Fibroblast of villous mesenchyme (primary cell): ENCODE measurements at places on chromosomes 5 and 9. TPM values are rescaled to one million over a fixed set of nuclear protein-coding genes. Genes with fewer than 3 reads are reported as not detected.

DNA sequence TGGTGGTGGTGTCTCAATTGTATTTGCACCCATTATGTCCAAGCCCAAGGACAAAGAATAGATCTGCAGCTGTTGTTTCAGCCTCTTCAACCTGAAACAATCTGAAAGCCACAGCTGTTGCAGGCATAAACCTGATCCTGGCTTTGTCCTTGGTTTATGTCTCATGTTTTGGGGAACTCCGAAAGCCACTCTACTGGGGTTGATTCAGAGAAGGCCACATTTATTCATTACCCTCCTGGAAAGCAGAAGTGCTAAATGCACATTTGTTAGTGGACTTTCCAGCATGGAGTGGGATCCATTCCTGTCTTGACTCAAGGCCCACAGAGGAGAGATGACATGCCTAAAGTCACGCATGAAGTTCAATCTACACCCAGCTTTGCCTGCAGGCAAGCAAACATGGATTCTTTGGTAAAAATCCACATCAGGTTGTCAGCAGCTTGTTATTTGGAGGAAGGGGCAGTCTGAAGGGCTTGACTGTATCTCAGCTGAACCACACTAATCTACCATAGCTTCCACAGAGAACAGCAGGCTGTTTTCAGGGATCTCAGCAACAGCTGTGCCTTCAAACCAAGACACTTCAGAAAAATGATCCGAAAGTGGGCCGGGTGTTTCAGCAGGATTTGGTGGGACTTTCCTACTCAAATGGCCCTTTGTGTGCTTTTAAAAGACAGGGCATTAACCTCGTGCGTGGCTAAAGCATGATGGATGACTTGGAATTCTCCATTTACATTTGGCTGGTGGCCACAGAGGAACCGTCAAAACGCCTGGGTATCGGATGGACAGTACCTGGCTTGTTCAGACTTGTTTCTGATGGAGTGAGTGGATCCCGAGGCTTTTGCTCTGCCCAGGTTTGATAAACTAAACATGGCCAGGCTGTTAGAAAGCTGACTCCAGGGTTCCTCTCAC is 36.2 kb upstream of the ADAM19 start:
- DNase-seq = no peak

DNA sequence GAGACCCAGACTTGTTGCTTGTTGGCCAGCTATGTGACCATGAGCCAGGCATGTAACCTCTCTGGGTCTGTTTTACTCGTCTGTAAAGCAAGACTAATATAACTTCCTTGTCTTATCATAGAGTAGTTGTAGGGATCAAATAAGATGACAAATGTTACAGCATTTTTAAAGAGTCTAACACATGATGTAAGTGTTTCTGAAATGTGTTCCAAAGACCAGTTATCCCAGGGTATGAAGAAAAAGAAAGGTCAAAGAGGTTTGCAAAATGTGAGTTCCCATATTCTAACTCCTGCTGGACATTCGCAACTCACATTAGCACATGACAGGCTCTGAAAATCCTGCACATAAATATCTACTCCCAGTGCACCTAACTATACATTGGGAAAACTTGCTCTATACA is 28.5 kb upstream of the MATR3 start:
- peak; percentile 45 for DNase-seq

DNA sequence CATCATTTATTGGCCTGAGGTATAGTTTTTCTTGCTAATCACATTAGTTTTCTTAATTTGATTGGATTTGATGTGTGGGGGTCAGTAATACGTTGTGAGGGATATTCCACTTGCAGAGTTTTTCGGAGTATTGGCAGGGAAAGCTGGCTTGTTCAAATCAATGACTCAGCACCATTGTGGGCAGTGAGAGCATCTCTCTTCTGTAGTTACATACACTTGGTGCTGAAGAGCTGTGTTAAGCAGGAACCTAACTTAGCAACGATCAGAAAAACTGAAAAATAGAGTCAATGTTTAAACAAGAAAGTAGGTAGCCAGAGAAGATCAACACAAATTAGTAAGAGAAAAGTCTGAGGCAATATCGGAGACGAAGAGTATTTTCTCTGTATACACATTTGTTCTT is 344.6 kb upstream of the EDIL3 start:
- no peak for DNase-seq

DNA sequence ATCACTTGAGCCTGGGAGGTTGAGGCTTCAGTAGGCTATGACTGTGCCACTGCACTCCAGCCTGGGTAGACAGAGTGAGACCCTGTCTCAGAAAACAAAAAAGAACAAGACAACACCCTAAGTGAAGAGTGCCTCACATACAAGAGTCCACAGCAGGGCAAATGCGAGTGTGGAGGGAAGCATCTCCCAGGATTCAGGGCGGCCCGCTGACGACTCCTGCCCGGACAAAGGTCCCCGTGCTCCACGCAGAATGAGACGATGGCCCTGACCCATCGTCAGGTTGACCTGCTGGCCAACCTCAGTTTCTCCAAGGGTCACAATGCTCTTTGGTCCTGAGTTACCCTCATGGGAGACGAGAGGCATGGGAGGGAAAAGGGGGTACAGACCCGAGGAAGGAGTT is 18.3 kb downstream of the MRNIP start:
- no peak for DNase-seq

- DNase-seq = no peak
Observed at GRCh38 chr5:169182797-169183196, 118.1 kb downstream of the SLIT3 start.

GRCh38 chr9:92292338-92293074 is 991 bp downstream of the IARS1 start:
- DNase-seq = peak; percentile 29

- no peak for DNase-seq
Observed at GRCh38 chr5:169408731-169409130, 107.8 kb upstream of the SLIT3 start.

GRCh38 chr9:93810028-93810971 is 144.9 kb downstream of the BARX1 start:
- no peak for DNase-seq

DNA sequence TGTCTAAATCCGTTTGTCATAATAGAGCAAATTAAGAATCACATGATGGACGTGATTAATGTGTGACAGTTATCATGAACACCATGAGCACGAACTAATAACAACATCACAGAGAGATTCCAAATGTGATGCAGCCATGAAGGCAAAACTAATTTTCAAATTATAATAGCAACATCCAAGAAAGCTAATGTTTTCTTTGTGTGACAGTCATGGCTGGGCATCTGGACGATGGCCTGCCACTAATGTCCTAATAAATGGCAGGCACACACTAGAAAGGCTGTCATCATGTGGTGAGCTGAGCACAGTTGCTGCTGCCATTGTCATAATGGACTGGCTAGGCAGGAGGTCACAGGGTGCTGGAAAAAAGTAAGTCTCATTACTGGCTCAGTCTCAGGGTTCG is 280.0 kb upstream of the EFNA5 start:
- no peak for DNase-seq

- DNase-seq = peak; percentile 42
Observed at GRCh38 chr9:71819115-71819739, 50.9 kb upstream of the CEMIP2 start.

- DNase-seq = no peak
Observed at GRCh38 chr9:83792746-83793145, 24.8 kb downstream of the GKAP1 start.

DNA sequence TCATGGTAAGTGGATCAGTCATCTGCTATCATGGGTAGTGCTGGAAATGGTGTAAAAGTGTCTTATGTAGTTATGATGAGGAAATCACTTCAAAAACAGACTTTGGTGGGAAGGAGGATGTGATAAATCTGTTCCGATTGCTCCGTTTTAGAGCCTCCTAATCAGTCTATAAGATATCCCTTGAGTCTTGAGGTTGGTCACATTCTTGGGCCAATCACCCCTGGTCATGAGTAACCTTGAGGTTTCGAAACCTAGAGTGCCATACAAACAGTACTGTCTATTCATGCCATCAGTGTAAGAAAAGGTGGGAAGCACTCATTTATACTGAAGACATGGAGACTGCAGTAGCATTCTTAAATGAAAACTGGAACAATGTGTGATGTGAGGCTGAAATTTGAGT is 45.8 kb downstream of the LRRTM2 start:
- DNase-seq = peak; percentile 86

- DNase-seq = no peak
Observed at GRCh38 chr9:37026931-37027581, 7.0 kb downstream of the PAX5 start.

DNA sequence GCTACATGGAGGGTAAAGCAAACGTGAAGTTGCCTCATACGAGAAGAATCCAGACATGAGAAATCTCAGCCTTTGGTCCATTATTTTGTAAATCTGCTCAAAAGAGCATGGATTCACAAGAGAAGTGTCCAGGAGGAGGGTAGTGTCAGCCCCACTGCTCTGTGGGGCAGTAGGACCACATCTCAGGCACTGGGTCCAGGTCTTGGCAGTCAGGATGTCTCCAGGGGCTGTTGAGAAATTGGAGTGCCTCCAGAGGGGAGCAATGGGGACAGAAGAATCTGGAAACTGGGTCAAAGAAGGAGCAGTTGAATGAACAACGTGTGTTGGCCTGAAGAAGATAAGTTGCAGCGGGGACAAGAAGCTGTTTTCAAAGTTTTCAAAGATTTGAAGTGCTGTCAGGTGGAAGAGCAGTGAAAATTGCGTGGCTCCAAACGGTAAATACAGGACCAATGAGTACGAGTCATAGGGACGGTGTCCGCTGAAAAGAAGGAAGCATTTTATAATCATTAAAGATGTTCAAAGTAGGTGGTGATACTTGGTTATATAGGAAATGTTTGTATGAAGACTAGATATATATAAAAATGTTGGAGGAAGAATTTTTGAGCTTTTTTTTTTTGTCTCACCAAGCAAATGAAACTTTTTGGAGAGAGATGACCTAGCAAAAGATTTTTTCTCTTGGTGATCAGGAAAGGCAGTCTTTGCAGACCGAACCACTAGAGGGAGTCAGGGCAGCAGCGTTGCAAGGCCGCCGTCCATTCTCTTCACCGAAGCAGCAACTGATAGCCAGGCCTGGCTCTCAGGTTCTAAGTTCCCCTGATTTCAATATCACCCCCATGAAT is 57.1 kb upstream of the ZBED3 start:
- peak; percentile 79 for DNase-seq

GRCh38 chr5:7325975-7326913 is 69.7 kb upstream of the ADCY2 start:
- DNase-seq = no peak

DNA sequence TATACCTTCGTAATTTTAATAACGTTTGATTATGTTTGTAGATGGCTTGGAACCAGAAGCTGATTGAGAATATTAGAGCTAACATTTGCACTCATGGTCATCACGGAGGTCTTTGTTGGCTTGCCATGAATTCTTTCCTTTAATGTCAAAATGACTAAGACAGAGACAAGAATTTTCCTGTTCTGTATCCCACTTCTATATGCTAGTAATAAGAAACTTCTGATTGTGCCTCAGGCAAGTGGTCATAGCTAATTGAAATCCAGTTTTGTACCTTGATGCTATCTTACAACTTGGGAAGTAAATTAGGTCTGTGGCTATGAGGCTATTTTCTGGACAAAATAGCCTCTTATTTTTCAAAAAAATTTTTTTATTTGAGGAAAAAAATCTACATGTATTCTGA is 167.6 kb downstream of the RANBP17 start:
- DNase-seq = no peak

DNA sequence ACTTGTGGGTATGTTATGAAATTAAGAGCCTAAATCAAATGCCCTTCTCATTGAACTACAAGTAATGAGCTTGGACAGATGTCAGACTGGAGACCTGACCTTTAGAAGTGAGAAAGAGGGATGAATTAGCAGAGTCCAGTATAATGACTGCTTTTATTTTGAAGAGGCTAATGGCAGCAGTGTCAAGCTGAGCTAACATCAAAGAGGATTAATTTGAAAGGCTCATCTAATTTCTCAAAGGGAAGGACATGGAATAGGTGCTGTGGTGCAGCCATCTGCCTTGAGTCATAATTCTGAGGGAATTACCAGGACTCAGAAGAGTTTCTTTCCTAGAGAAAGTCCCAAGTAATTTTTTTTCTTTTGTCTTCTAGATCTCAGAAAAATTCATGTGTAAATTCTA is 57.6 kb downstream of the FAM81B start:
- no peak for DNase-seq

DNA sequence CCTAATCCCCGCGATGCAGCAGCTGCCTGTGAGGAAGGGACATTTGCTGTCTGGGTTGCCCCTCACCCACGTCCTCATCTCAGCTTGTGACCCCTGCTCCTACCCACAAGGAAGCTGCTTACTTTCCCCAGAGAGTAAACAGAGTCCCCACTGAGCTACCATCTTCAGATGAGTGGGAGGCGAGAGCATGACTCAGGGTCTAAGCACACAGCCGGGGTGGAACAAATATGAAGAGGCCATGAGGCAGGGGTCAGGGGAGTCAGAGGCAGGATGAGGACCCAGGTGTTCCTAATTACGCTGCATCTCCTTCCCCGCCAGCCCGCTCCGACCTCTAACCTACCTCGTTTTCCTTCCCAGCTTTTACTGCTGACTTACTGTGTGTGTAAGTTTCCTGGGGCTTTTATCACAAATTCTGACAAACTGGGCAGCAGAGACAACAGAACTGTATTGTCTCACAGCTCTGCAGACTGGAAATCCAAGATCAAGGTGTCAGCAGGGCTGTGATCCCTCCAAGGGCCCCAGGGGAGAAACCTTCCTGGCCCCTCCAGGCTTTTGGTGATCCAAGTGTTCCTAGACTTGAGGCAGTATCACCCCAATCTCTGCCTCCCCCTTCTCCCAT is 94.0 kb upstream of the DNAH5 start:
- peak; percentile 82 for DNase-seq

GRCh38 chr5:60522292-60522905 is 177.6 kb downstream of the DEPDC1B start:
- DNase-seq = peak; percentile 75

DNA sequence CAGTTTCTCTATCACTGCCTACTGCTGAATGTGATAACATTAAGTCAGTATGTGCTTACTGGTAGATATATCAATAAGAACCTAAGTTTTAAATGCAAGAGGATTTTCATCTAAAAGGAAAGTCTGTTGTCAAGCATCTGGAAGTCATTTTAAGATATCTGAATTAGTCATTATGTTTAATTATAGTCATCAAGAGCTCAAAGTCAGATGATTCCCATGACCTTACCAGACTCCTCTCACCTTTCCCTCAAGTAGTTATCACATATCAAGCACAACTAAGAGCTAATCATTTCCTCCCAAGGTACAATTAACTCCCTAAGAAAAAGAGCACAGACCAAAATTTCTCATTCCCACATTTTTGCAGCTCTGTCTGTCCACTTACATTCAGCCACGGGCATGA is 45.5 kb downstream of the PUM3 start:
- peak; percentile 51 for DNase-seq

- DNase-seq = no peak
Observed at GRCh38 chr5:165538065-165538464, 2032.6 kb downstream of the MAT2B start.

- DNase-seq = no peak
Observed at GRCh38 chr9:114300153-114300845, 22.6 kb upstream of the ORM1 start.

The SLC36A2 gene
- not detected in 2 replicates for total RNA-seq

The MCC gene
- 25.4 and 37.6 TPM in 2 replicates for total RNA-seq

The PLK2 gene
- total RNA-seq = 219 and 297 TPM in 2 replicates

The FLT4 gene
- total RNA-seq = under 0.01 and 0.43 TPM in 2 replicates

The HBEGF gene
- total RNA-seq = 7.4 and 9.5 TPM in 2 replicates

The TSLP gene
- total RNA-seq = 0.32 and 0.43 TPM in 2 replicates
